ENCODE measurements at places on chromosomes 6 and 20.

- DNase-seq, result peak; percentile 45
These were observed 39.7 kb upstream of the TULP1 start for GRCh38 chr6:35552285-35552917.

DNA sequence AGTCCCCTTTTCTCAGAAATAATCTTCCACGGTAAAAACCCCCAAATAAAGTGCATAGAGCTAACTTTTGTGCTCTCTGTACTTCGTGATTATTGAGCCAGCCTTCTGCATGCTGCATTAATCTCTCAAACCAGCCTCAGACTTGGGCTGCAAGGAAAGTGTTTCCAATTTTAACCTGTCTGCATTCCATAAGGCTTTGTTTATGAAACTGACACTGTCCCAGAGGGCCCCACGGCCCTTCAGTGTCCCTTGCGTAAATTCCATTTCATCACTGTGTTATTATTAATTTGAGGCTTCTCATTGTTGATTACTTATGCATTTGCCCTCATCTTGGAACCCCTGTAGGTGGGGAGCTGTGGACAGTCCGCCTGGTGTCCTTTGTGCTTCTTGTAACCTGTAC lies 15.6 kb upstream of the SNRPB2 start:
- no peak for DNase-seq

DNA sequence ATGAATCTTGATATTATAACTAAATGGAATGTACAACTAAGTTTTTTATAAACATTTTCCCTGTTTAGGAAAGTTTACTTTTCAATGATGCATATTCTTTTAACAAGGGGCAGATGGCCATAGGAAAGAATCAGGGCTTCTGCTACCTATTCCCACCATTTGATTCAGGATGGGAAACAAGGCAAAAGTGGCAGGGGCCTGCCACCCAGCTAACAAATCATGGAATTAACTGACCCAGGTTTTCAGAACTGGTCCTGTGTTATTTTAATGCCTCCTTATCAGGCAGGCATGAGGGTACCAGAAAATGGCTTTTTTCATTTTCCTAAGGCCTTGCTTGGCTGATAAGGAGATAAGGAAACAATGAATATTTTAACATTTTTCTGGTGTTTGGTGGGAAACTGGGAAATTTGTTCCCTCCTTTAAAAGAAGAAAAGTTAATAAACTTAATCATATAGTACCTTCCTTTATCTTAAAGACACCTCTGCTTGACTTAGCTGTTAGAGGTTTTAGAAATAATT lies 6.7 kb downstream of the POU3F2 start:
- no peak for DNase-seq

GRCh38 chr6:128024969-128025368 lies 124.1 kb upstream of the THEMIS start:
- no peak for DNase-seq

GRCh38 chr20:38445901-38446425 lies 10.8 kb upstream of the SNHG17 start:
- no peak for DNase-seq

DNA sequence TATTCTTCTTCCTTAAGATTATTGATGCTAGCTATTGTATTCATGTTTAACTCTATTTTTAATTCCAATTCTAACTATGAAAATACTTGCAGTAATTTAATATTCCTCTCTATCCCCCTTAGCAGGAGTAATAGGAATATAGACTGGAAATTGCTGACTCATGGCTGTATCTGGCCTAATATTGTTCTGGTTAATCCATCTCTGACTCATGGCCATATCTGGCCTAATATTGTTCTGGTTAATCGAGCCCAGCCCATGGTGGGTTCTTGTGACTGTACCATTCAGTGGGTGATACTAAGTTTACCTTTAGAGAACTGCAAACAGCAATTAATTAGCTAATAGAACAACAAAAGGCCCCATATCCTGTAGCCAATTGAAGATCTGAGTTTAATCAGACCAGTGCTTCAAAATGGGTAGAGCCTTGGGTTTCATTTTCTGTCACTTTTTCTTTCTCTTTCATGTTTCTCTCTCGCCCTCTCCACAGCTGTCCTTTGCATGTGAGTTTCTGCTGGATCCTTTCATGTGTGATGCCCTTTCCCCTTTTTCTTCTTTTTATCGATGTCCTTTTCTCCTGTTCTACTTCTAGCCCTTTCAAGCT lies 50.6 kb downstream of the SLC22A3 start:
- no peak for DNase-seq

- peak; percentile 38 for DNase-seq
These were observed 374.1 kb upstream of the MANEA start for GRCh38 chr6:95203153-95203754.

GRCh38 chr6:142058551-142059290 lies 74.0 kb upstream of the GJE1 start:
- no peak for DNase-seq

- no peak for DNase-seq
These were observed 12.8 kb upstream of the AKAP7 start for GRCh38 chr6:131122516-131122915.

- DNase-seq, result no peak
These were observed 80.5 kb downstream of the WDR27 start for GRCh38 chr6:169621311-169621710.

GRCh38 chr20:47043086-47043485 lies 148.4 kb downstream of the EYA2 start:
- no peak for DNase-seq

GRCh38 chr6:91442342-91442741 lies 855.5 kb upstream of the MAP3K7 start:
- DNase-seq, result no peak

Measured in RKO (cell line).